Effector CD4-positive, alpha-beta T cell (primary cell): ENCODE measurements at places on chromosomes 13 and 19.

DNA sequence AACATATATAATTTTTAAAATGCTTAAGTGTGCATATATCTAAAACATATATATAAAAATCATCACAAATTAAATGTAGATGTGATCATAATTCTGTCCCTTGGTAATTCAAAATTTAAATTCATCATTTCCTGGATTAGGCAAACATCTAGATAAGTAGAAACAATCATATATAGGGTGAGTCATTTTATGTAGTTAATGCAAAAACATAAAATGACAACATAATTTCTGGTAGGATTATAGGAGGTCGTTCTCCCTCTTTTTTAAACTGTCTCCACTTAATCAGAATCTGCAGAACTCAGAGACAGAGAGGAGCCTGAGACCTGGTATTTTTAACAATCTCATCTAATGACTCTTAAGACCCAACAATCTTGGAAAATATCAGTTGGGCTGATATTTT, 333.4 kb downstream of the KCTD12 start:
- DNase-seq = no peak

DNA sequence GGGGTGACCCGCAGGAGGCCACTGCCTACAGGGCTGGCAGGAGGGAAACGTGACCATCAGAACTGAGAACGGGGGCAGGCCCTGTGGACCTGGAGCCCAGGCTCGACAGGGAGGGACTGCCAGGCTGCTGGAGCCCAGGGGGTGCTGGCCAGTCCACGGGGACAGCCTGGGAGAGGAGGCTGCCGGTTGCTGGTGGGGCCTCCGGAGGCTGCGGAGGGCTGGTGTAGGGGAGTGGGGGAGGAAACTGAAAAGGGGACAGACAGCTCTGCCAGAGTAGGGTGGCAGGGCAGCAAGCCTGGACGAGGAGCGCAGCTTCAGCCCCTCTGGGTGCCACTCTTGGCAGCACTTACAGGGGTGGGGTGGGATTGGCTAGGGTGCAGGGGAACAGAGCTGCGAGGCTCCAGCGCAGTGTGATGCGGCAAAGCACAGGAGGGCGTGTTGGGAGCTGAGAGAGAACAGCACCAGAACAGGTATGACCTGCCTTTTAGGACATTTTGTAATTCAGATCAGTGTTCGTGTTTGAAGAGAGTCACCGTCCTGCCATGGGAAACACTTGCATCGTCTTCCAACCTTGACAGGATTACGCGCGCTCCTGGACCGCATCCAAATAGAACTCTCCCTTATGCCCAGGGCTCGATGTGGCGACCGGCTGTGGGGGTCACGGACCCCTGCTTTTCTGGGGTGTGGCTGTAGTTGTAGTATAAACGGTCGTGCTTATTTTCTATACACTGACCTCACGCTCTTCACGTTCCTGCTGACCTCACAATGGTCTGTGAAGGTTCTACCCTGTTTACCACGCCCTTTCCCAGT, 19.9 kb upstream of the ARHGEF7 start:
- no peak for DNase-seq

DNA sequence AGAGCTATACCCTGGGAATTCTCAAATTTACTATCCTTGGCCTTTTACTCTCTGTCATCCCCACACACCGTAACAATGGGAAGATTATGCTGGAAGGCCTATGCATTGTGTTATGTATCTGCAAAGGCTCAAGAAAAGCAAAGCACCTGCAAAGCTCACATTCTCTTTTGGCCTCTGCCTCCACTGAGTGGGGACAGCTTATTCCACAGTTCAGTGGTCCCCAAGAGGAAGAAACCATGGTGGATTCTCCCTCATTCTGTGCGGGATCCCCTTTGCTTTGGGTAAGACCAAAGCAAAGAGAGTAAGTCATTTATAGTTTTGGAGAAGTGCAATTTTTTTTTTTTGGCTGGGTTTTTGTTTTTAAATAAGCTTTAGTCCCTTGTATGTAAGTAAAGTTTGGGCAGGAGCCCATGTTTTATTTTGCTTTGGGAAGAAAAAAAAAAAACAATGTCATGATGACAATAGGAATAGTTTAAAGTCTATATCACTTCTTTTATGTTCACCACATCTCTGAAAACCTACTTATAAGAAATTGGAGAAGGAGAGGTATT, 530.6 kb downstream of the FGF9 start:
- DNase-seq = no peak

GRCh38 chr19:18848878-18849661, 17.3 kb downstream of the UPF1 start:
- no peak for DNase-seq

DNA sequence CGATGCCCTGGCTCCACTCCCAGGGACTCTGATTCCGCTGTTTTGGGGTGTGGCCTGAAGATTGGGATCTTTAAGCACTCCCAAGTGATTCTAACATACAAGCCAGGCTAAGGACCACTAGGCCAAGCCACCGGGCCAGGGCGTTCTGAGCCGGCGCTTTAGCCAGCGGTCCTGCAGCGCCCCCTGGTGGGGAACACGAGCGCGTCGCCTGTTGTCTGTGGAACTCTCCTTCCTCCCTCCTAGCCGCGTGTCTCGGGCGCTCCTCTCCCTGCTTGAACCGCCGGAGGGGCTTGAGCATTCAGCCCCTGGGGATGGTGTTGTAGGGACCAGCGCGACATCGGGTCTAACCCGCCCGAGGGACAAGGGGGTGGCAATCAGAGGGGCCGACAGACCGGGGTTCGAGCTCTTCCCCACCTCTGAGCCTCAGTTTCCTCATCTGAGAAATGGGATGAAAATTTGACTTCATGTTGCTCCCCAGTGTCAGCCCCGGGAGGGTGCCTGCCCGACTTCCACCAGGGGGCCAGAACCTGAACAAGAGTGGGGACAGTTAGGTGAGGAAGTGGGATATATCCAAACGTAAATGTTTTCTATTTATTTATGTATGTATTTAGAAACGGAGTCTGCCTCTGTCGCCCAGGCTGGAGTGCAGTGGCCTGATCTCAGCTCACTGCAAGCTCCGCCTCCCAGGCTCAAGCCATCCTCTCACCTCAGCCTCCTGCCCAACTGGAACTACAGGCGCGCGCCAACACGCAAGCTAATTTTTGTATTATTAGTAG, 18.0 kb upstream of the PNMA8B start:
- peak; percentile 81 for DNase-seq

DNA sequence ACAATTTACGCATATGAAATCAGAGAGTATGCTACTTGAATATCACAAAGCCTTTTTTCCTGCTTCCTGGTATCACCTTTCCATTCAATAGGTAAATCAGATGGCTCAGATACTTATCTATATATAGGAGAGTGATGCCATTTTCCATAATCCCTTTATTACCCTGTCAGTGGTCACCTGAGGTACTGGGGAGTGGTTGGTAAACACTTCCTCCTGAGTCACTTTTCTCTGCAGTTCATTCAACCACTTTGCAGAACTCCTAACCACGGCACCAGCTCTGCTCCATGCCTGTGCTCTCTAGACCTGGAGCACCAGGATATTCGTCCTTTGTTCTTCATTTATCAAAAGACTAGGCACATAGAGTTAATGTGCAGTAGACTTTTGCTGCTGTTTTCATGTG, 748.5 kb upstream of the KLHL1 start:
- no peak for DNase-seq

GRCh38 chr13:27170516-27171243, 931 bp downstream of the USP12 start:
- DNase-seq = peak; percentile 24

GRCh38 chr13:80705371-80706163, 364.6 kb upstream of the SPRY2 start:
- no peak for DNase-seq

- DNase-seq = no peak
These were observed 478 bp downstream of the CLC start for GRCh38 chr19:39737351-39737750.

GRCh38 chr19:12872941-12873890, 8.0 kb downstream of the DNASE2 start:
- DNase-seq = peak; percentile 28

DNA sequence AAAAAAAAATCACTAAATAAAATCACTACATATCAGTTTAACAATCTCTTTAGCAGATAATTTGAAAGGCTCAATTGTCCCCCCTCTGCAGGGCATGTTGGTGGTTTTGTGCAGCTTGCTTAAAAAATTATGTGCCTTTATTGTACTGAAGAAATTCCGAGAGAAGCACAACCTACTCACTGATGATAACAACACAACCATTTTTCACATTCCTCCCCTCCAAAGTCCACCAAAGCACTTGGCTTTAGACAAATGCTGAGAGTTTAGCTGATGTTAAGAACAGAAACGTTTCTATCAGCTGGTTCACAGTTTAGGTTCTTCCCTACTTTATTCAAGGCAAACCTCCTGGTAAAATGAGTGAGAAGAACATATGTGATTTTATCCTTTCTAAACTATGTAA, 923 bp downstream of the DOCK9 start:
- no peak for DNase-seq

GRCh38 chr13:51000571-51001260, 91.1 kb downstream of the RNASEH2B start:
- DNase-seq = no peak

GRCh38 chr13:40508127-40508526, 158.3 kb downstream of the FOXO1 start:
- DNase-seq = no peak

DNA sequence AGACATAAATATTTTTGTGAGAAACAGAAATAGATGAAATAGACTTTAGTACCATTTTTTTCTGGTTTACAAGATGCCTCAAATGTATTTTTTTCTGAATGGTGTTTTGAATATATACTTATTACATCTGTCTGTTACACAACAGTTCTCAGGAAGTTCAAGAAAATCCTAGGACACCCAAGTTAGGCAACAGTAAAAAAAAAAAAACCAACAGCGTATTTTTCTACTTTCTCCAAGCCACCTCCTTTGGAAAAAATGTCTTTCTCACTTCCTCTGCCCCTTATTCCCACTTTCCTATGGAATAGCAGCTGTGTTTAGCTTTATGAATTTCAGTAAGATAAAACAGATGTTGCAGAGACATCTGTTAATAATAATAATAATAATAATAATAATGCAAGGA, 489.6 kb upstream of the KLF12 start:
- DNase-seq = no peak

DNA sequence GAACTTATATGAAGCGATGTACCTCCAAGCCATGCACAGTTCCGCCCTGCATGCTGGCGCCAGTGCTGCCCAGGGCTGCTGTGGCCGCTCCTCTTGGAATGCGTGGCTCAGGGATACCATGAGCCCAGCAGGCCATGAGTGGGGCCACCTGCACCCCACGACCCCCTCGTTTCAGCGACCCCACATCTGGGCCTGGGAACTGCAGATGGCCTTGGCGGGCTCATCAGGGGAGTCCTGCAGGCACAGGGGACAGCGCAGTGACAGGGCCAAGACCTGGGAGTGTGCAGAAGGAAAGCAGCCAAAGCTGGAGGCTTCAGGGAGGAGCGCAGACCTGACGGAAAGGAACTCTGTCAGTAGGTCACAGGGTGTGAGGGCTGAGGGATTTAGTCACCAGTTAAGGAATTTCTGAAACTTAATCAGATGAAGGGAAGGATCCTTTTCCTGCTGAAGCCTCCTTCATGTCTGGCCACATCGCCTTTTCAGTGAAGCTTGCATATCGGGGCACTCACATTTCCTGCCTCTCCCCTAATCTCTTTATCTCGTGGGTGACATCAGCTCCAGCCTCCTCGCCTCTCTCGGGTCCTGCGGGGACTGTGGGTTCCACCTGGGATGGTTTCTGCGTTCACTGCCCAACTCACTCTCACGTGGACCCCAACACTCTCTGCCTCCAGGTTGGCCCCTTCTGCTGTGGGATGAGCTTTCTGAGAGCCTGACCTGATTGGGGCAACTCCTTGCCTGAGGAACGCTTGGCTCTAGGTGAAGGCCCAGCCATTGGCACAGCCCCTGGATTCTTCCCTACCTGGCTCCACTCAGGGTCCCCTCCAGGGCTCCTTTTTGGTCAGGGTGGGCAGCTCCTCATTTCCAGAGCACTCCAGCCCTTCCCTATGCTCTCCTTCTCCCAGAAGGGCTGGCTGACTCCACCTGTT, 123.5 kb downstream of the CRYL1 start:
- no peak for DNase-seq

GRCh38 chr19:57812226-57812625, 2.5 kb downstream of the ZNF552 start:
- no peak for DNase-seq

DNA sequence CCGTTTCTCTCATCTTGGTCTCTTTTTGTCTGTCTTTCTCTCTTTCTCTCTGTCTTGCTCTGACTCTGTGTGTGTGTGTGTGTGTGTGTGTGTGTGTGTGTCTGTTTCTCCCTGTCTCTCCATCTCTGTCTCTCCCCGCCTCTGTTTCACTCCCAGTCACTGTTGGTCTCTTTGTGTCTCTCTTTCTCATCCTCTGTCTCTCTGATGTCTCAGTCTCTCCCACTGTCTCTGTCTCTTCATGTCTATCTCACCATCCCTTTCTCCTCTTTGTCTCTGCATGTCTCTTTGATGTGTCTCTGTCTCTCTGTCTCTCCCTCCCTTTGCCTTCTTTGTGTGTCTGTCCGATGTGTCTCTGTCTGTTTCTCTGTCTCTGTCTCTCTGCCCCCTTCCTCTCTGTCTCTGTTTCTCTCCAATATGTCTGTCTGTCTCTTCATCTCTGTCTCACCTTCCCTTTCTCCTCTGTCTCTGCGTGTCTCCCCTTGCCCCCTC, 2.5 kb downstream of the NFIC start:
- DNase-seq = no peak

GRCh38 chr19:7395360-7396066, 46.8 kb downstream of the ARHGEF18 start:
- no peak for DNase-seq
